ENCODE measurements at places on chromosomes 3 and 15.

DNA sequence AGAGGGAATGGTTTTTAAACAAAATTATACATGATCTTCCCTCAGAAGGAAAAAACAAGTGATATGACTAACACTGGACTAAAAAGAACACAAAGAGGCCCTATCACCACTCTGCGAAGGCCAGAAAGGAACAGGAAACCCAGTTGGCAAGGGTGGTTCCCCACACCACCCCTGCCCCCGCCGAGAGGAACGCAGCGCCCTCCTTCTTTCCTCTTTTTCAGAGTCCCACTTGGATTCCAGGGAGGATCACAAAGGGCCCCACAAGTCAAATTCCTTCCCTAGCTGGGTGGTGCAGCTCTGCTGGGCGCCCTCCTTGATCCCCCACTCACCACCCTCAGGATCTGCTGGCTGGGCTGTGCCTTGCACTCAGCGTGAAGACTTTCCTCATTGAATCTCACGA, 29.8 kb downstream of the PLA1A start:
- no peak for DNase-seq

DNA sequence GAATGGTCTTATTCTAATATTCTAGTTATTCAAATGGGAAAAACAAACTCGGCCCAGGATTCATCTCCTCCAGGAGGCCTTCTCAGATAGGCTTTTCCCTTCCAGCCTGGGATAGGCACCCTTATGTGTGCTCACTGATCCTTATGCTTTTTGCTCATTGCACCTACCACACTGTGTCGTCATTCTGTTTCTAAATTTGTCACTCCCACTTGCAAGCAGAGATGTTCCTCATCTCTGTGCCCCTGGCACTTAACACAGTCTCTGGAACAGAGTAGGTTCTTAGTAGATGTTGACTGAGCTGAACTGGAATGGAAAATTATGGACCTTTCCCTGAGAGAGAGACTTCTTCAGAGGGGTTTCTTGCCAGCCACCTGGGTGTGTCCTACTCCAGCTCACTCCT, 18.7 kb upstream of the SPG11 start:
- no peak for DNase-seq

GRCh38 chr3:106338582-106339214, 469.9 kb upstream of the CBLB start:
- DNase-seq = no peak

GRCh38 chr15:51533672-51534398, 88.7 kb downstream of the DMXL2 start:
- DNase-seq = no peak

GRCh38 chr3:118146658-118147375, 887.8 kb downstream of the IGSF11 start:
- DNase-seq = no peak

DNA sequence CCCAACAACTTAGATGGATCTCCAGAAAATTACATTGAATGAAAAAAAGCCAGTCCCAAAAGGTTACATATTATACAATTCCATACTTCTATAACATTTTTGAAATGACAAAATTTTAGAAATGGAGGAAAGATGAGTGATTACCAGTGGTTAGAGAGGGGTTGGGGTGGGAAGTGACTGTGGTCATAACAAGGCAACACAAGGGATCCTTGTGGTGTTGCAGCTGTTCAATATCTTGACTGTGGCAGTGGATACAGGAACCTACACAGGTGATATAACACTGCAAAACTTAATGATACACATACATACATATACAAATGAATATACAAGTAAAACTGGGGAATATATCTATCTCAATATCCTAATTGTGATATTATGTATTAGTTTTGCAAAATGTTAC, 9.6 kb downstream of the GOLGB1 start:
- DNase-seq = no peak

DNA sequence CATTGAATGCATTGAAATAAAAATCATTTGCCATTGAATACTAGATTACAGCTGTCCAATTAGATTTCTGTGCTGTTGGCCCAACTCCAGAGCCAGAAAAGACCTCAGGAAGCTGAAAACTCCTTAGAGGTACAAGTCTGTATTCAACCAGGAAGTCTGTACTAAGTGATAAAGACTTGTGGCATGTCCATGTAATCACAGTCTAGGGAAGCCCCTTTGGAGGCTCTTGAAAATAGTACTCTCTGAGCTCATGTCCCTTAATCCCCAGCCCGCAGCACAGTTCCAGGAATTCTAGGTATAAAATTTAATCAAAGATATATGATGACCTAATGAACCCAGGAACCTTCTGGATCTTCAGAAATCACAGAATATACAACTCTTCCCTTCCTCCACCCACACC, 279.4 kb downstream of the RSL24D1 start:
- no peak for DNase-seq

- no peak for DNase-seq
Measured at GRCh38 chr15:99433757-99434450, 131.9 kb upstream of the MEF2A start.

DNA sequence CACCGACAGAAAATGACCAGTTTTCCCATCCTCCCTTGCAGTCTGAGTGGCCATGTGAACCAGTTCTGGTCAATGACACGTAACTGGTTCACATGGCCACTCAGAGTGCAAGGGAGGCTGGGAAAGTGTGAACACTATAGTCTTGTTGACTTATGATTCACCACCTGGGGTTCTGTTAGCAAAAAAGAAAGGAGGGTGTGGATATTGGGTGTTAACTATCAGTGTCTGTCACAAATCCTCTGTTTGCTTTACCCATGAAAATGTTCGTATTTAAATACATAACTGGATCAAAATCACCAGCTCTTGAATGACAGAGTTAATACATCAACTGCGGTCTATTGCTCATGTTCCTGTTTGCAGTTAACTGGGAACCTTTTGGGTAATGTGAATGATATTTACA, 92.3 kb downstream of the ADAMTSL3 start:
- DNase-seq = no peak
